ENCODE measurements at places on chromosomes 1 and 21.

DNA sequence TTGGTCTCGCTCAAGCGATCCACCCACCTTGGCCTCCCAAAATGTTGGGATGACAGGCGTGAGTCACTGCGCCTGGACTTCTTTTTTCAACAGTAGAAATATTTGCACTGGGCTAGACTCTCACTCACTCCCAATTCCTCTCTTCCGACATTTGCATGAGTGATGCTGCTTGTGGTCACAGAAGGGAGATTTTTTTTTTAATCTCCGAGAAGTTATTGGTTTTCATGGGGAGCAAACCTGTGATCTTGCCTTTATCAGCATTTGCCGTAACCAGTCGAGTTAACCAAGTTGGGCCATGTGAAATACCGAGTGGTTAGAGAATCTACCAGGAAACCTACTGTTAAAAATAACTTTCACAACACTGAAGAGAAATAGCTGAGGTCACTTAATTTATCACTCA is 21.1 kb downstream of the ERG start:
- DNase-seq = no peak

GRCh38 chr1:83931658-83932253 is 67.2 kb downstream of the TTLL7 start:
- peak; percentile 63 for DNase-seq

GRCh38 chr1:80933346-80933745 is 867.4 kb upstream of the ADGRL2 start:
- no peak for DNase-seq

DNA sequence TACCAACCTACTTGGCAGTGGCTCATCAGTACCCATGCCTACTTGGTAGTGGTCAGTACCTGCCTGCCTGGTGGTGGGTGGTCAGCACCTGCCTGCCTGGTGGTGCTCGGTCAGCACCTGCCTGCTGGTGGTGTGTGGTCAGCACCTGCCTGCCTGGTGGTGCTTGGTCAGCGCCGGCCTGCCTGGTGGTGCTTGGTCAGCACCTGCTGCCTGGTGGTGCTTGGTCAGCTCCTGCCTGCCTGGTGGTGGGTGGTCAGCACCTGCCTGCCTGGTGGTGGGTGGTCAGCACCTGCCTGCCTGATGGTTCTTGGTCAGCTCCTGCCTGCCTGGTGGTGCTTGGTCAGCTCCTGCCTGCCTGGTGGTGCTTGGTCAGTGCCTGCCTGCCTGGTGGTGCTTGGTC is 329.6 kb downstream of the RRAGC start:
- no peak for DNase-seq

GRCh38 chr1:192518700-192519099 is 56.9 kb upstream of the RGS1 start:
- DNase-seq = no peak

DNA sequence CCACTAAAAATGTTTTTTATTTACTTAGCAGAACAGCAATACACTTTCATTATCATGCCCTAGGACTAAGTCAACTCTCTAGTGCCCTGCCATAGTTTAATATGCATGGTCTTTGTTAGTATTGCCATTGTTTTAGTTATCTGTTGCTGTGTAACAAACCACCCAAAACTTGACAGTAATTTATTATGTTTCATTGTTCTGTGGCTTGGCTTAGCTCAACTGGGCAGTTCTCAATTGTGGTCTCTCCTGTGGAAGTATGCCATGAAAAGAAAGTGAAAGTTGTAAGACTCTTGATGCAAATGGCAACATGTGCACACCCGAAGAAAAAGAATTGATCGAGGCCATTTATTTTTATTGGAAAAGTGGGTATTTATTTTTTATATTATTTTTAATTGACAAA is 206.3 kb upstream of the KCTD3 start:
- no peak for DNase-seq

DNA sequence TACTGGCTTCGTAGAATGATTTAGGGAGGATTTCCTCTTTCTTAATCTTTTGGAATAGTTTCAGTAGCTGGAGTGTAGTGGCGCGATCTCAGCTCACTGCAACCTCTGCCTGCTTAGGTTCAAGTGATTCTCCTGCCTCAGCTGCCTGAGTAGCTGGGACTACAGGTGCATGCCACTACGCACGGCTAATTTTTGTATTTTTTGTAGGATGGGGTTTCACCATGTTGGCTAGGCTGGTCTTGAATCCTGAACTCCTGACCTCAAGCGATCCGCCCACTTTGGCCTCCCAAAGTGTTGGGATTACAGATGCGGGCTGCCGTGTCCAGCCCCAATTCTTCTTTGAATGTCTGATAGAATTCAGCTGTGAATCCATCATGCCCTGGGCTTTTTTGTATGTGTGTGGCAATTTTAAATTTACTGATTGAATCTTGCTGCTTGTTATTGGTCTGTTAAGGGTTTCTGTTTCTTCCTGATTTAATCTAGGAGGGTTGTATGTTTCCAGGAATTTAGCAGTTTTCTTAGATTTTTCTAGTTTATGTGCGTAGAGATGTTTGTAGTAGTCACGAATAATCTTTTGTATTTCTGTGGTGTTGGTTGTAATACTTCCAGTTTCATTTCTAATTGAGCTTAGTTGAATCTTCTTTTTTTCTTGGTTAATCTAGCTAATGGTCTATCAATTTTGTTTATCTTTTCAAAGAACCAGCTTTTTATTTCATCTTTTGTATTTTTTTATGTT is 15.3 kb downstream of the MAN1C1 start:
- peak; percentile 58 for DNase-seq

DNA sequence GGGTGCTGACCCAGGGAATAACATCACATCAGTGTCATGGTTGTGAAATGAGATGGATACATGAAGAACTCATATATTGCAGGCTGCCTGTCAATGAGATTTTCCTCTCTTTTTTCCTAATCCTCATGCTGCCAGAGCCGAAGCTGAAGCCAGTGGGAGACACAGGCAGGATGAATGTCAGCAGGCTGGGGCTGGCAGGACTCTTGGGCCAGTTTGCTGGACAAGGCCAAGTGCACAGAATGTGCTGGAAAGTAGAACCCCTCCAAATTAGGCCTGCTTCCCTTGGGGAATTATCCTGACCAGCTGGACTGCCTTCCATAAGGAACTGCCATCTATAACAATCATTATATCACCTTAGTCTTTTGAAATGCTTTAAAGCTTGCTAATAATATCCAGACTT is 31.4 kb downstream of the SLC44A3 start:
- no peak for DNase-seq
